ENCODE measurements at places on chromosomes 16 and 17.

- DNase-seq, result no peak
Observed at GRCh38 chr16:13061691-13062090, 160.3 kb downstream of the SHISA9 start.

- peak; percentile 23 for DNase-seq
Observed at GRCh38 chr17:38511150-38512108, 83.2 kb downstream of the ARHGAP23 start.

GRCh38 chr17:48586355-48587258 is 3.4 kb downstream of the HOXB3 start:
- DNase-seq, result no peak

- DNase-seq, result no peak
Observed at GRCh38 chr17:48835971-48836370, 5.1 kb downstream of the CALCOCO2 start.

GRCh38 chr17:37025847-37026530 is 77.2 kb downstream of the AATF start:
- DNase-seq, result no peak

DNA sequence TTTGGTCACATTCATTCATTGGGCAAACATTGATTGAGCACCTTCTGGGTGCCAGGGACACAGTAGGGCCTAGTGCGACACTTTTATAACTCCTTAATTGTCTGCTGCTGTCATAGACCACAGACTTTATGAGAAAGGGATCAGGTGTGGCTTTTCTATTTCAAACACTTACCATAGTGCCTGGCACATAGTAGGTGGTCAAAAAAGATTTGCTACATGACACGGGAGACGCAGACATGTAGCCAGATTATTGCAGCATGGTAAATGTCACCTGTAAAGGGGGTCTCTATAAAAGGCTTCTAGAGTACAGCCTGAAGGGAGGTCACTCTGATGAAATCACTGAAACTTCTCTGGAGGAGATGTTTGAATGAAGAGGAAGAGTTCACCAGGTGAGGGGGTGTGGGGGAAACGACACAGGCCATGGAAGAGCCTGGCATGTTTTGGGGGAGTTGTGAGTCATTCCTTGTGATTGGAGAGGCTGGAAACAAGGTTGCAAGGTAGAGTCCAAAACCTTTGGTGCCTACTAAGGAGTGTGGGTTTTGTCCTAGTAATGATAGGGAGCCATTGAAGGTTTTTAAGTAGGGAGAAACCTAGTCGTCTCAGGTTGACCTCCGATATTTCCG is 1.6 kb downstream of the RSAD1 start:
- no peak for DNase-seq
